ENCODE measurements at places on chromosomes 7 and 10.

DNA sequence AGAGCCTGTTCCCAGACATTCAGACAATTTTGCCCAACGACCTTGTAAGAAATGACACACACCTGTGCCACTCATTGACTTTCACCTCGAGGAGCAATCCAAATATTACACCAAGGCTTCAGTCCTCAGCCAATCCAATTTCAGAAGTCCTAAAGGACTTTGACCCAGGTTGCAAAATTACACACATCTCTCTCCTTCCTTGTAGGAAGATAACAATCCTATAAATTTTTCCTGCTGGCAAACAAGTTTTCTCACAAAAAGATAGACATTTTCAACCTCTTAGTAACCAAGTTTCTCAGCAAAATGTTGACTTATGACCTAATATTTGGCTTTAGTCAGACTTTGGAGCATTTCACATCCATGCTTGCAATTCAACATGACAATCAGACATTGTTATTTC is 745.0 kb downstream of the GRID1 start:
- no peak for DNase-seq

- no peak for DNase-seq
Measured at GRCh38 chr10:14433147-14433546, 102.4 kb upstream of the FRMD4A start.

DNA sequence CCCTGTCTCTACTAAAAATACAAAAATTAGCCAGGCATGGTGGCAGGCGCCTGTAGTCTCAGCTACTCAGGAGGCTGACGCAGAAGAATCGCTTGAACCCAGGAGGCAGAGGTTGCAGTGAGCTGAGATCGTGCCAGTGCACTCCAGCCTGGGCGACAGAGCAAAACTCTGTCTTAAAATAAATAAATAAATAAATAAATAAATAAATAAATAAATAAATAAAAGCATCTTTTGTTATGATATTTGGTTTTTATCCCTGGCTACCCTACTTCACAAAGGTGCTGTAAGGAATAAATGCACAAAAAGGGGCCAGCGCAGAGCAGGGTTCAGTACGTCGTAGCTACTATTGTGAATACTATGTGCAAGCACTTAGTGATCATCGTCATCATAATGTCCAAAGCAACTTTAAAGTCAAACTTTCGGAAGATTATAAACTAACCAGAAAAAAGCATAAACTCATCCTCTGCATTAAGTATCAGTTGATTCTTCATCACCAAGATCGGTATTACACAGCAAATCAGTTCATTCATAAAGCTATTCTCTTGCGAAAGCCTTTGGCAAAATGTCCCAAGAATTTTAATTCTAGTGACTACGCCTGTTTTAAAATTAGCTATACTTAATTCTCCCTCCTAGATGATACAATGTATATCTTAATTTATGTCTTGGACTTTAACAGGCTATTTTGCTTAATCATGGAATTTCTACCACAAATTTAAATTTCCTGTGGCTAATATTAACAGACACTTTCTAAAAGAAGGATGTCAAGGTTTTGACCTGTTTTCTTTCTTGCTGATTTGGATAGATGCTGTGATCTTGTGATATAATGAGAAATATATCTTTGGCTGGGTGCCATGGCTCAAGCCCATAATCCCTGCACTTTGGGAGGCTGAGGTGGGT is 7.6 kb upstream of the NFE2L3 start:
- no peak for DNase-seq

- DNase-seq, result no peak
Measured at GRCh38 chr10:97991871-97992270, 38.5 kb downstream of the CRTAC1 start.

DNA sequence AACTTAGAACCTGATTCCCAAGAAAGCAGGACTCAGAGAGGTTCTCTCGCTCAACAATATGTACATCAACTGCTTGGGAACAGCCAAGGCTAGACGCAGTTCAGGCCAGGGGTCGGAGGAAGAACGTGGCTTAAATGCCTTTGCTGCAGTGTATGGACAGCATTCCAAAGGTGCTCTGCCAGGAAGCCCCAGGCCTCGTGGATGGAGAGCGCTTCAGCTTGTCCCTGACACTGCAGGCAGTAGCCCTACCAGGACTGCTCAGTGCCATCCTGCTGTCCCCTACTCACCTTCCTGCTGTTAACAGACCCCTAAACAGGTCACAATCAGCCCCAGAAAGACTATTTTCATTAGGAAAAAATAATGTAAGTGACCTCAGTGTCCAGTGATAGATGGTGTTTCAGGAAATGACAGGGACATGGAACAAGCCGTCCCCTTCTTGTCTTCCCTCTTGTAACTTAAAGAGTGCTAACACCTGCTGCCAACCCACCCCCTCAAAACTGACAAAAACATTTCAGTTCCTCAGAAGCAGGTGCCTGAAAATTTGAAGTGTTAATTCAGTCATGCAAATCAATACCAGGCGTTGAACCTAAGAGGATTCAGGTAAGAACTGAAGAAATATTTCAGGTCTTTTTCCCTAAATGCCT is 16.5 kb downstream of the CREB3L2 start:
- no peak for DNase-seq

DNA sequence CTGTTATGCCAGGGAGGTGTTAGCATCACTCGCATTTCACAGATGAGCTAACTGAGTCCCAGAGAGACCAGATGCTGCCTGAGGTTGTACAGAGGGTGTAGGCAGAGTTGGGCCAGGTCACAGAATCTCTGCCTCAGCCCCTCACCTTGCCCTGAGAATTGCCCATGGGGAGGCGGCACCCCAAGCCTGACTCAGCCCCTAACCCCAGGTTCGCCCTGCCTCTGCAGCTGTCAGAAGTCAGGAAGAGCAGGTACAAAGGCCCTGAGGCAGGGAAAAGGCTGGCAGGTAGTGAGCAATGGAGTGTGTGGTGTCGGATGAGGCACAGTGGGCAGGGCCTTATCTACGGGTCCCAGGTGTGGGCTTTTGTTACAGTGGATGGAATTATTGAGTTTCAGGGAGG is 79.4 kb downstream of the MYL10 start:
- DNase-seq, result peak; percentile 27

- no peak for DNase-seq
Measured at GRCh38 chr10:42755556-42756093, 27.0 kb upstream of the BMS1 start.

DNA sequence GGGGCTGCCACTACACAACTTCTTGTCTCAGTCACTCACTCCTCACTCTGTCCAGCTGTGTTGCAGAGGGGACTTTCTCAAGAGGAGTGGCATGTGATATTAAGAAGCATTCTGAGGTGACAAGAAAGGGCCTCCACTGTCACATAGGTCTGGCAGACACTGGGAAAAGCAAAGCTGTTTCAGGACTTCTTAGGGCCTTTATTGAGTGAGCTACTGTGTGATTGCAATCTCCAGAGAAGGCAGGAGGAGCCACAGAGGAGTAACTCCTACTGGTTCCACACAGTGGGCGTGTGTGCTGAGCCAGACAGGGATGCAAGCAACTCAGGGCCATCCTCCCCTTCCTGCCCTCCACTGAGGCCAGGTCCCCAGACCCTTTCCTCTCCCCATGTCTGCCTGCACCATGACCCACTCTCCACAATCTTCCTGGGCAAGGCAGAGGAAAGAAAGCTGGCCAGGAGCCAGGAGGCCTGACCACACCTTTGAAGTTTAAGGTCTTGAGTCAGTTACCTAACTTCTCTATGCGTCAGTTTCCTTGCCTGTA is 262.0 kb upstream of the ZMIZ1 start:
- DNase-seq, result no peak

DNA sequence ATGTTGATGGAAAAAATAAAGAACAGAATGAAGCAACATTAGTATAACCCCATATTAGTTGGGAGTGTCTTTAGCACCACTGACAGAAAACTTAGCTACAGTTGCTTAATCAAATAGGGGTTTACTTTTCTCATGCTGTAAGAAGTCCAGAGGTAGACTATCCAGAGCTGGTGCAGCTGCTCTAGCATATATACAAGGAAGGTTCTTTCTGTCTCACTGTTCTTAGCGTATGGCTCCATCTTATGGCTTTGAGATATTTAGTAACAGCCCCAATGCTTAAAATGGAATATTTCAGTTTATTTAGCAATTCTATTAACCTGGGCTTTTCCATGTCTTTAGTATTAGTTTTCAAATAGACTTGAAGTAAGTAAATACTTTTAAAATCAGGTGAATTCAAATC is 15.2 kb upstream of the WNT2 start:
- DNase-seq, result no peak

GRCh38 chr7:151575410-151575809 is 55.7 kb upstream of the RHEB start:
- DNase-seq, result no peak

DNA sequence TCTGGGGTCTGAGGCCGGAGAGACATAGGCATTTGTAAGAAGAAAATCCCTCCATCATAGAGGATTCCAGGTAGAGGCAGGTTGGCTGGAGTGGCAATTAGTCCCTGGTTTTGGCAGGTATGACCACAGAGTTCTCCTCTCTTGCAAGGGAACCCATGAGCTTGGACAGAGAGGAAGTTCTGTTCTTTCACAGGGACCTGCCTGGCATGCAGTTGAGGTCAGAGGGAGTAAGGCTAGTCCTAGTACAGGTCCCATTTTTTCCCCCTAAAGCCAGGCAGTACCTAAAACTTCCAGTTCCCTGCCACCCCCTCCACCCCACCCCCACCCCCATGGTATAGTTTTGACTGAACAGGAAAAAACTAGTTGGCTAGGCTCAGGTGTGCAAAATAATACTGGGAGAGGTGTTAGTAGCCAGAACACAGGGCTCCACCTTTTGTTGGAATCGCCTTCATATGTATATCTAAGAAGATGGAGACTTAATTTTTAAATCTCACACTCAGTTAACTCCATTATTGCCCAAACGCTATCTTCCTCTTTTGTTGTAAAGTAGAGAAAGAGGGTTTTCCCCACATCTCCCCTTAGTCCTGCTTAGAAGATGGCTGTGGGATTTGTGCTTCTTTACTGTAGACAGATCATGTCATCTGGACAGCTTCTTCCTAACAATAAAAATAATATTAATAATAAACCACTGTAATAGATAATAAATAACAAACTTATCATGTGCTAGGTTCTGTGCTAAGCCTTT is 188.1 kb downstream of the TCF7L2 start:
- peak; percentile 52 for DNase-seq

DNA sequence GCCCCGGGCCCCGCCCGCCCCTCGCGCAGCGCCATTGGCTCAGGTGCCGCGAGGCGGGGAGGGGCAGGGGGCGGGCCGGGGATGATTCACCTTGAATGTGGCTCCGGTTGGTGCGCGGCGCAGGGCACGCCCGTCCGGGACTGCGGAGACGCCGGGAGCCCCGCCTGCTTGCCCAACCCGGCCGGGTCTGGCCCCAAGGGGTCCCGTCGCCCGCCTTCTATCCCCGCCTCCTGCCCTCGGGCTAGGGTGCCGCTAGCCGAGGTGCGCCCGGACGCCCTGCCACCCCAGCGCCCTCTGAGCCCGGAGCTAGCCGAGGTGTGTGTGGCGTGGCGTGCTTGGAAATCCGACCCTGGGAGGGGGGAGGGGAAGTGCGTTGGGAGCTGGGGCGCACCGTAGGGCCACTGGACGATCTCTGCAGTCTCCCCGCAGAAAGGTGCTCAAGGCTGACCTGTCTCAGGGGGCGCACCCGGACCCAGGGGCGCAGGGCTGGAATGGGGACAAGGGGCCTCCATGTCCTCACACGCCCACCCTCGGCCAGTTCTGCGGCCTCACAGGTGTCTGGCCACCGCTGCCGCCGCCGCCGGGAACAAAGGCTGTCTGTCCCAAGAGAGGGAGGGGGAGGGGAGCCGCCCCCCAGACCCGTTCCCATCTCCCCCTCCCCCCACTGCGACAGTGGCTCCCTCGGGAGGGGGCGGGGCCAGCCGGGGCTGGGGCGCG is 168.9 kb downstream of the NRF1 start:
- peak; percentile 69 for DNase-seq

- no peak for DNase-seq
Measured at GRCh38 chr10:131113709-131114291, 197.7 kb downstream of the TCERG1L start.

- no peak for DNase-seq
Measured at GRCh38 chr7:2101630-2102374, 130.9 kb downstream of the MAD1L1 start.

DNA sequence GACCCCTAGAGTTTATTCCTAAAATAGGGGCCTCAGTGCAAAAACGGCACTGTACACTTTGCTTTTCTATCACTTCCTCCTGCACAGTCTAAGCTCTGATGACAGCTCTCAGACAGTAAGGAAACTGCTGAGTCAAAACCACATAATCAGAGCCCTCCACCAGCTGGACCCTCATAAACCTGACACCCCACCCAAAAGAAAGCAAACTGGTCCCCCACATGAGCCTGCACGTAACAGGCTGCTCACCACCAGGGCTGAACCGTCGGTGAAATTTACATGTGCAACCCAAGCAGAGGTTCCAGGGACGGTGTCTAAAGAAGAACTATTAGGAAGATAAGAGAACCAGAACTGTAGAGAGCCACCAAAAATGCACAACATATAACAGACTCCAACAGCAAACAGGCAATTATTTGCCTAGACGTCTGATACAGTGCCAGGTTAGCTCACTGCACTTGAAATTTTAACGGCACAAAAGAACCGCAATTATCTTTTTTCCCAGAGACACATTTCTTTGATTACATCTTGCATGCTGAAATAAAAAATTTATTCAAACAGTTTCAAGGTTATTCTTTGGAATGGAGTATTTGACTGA is 19.6 kb downstream of the SGMS1 start:
- no peak for DNase-seq

DNA sequence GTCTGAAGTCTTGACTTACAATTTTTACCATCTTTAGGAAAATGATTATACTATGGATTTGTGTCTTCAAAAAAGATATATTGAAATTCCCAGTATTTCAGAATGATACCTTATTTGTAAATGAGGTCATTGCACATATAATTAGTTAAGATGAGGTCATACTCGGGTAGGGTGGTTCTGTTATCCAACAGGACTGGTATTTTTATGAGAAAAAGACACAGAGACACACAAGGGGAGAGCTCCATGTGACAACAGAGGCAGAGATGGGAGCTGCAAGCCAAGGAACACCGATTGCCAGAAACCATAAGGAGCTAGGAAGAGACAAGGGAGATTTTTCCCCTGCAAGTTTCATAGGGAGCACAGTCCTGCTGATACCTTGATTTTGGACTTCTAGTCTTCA is 356.9 kb downstream of the ARL4A start:
- no peak for DNase-seq

GRCh38 chr7:37208528-37208927 is 240.1 kb downstream of the ELMO1 start:
- no peak for DNase-seq

DNA sequence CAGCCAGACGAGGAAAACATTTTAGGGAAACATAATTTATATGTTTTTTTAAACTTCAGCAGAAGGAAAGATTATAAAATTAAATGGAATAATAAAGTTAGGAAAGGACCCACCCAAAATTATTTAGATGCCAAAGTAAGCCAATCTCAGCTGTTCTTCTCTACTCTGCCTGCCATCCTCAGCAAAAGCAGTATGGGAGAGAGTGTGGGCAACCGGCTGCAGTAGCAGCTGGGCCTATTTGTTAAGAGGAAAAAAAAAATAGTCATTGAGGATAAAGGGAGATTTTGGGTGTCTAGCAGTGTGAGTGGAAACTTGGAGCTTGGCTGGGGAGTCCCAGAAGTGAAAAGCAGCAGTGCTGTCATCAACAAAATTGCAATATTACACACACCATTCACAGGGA is 15.4 kb downstream of the SEMA3E start:
- no peak for DNase-seq

GRCh38 chr7:1137517-1138167 is 22.4 kb downstream of the ZFAND2A start:
- no peak for DNase-seq

Measured in ascending aorta (tissue), 2 donors.